ENCODE measurements at places on chromosomes 4 and X.

GRCh38 chrX:153640045-153640686 is 6.8 kb upstream of the DUSP9 start:
- no peak for DNase-seq

- DNase-seq: no peak
These were observed 22.7 kb downstream of the RGS12 start for GRCh38 chr4:3315566-3315965.

GRCh38 chrX:19954335-19955096 is 36.3 kb downstream of the BCLAF3 start:
- no peak for DNase-seq

DNA sequence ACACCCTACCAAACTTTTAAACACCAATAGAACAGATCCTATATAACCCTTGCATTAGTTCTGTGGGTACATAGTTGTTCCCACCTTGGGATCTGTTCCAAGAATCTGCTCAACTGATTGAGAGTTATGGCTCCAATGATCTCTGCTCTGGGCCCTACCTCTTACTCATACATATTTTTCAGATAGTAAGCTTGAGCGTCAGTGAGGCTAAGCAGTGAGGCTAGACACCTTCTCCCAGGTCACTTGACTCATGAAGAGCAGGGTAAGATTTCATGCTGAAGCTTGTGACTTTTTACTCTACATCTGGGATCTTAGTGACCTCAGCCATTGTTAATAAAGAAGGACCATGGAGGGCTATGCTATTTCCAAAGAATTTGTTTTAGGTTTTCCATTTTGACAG is 23.1 kb upstream of the TNIP3 start:
- no peak for DNase-seq

GRCh38 chr4:112942077-112942476 is 107.4 kb upstream of the ANK2 start:
- no peak for DNase-seq

- DNase-seq: no peak
These were observed 23.9 kb downstream of the WDR1 start for GRCh38 chr4:10092481-10093270.

GRCh38 chrX:47690175-47690574 is 31.2 kb upstream of the UXT start:
- DNase-seq: no peak

DNA sequence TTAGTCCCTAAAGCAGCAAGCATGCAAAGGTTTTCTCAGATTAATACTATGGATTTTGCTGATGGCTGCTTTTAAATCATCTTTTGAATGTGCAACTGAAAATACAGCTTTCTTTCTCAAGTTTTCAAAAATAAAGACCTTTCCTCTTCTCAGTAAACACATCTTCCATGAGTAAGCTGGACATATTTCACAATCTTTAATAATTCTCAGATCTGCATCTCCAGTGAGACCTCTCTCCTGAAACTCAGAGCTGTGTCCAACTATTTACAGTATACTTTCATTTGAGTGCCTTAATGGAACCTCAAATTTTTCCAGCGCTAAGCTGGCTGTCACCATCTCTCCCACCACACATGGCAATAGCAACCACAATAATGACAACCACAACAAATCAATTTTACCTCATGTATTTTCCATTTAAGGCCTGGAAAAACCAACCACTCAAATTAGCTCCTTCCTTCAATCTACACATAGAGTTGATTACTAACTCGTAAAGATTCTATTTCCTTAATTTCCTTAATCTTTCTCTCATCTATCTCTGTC is 192.4 kb upstream of the RPL34 start:
- no peak for DNase-seq

DNA sequence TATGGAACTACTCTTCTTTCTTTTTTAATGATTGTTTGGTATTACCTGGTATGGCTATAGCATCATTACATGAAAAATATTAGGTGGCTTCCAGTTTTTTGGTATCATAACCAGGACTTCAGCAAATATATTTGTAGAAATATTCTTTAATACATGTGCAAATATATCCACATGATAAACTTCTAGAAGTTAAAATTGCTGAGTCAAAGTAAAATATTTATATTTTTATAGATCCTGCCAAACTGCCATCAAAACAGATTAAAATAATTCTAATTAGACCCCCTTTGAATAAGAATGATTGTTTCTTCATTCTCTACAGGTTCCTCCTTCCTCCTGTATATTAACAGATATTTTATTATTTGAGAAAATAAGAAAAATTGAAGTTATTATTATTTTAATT is 708.5 kb upstream of the INTU start:
- no peak for DNase-seq

DNA sequence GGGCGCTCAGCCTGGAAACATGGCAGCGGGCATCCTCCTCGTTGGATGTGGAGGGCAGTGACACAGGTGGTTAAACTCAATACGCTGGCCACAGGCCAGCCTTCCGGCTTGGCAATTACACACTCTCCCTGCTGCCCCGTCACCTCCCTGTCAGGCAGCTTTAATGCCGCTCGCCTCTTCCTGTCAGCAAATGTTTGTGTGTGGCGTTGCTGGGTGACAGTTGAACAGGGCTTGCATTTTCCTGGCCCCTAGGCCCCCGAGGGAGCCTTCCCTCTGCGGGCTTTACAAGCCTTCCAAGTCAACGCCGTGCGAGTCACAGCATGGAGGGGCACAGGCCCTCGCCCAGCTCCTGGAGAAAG is 620.0 kb downstream of the BCOR start:
- DNase-seq: peak; percentile 38

GRCh38 chr4:714087-714486 is 8.5 kb downstream of the PCGF3 start:
- DNase-seq: no peak

GRCh38 chrX:15465896-15466651 is 27.1 kb downstream of the PIR start:
- no peak for DNase-seq

DNA sequence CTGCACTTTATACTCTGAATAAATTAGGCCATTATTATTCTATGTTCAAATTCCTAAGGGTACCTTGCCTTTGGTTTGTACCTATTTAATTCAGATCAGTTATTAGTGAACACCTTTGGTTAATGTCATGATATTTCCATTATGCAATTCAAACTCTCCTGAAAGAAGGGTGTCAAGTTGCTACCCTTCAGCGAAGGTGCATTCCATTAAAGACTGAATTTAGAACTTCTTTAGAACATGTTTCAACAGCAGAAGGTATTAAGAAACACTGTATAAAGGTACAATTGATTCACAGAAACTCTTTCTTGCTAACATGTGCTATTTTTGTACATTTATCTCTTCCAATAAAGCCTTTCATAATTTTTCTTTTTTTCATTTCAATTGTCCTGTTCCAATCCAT is 1545.4 kb upstream of the PCDH10 start:
- no peak for DNase-seq

DNA sequence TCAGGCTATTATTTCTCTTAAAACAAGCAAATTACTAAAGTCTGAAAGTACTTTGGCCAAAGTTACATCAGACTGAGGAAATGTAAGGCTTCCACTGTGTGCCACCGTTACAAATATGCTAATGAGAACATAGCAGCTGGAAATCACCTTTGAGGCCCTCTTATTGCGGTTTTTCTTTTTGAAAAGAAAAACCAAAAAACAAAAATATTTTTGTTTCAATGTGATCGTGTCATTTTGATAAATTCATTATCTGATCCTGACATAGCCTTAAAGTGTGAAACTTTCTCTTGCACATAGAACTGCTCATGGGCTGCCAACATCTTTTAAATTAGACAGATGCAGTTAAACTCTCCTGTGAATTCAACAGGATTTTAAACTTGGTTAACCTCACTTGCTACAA is 2.8 kb upstream of the TIFA start:
- peak; percentile 21 for DNase-seq

DNA sequence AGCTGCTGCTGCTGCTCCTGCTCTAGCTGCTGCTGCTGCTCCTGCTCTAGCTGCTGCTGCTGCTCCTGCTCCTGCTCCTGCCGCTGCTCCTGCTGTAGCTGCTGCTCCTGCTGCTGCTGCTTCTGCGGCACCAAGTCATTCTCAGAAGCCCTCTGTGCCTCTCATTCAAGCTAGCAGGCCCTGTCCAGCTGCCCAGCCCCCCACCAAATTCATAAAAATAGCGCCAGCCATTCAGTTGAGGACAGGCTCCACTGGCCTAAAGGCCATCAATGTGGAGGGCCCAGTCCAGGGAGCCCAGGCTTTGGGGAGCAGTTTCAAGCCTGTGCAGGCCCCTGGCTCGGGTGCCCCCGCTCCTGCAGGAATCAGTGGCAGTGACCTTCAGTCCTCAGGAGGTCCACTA is 3.9 kb downstream of the SUPT20HL1 start:
- no peak for DNase-seq

- DNase-seq: no peak
These were observed 280.8 kb upstream of the ZCCHC13 start for GRCh38 chrX:74023203-74023602.

DNA sequence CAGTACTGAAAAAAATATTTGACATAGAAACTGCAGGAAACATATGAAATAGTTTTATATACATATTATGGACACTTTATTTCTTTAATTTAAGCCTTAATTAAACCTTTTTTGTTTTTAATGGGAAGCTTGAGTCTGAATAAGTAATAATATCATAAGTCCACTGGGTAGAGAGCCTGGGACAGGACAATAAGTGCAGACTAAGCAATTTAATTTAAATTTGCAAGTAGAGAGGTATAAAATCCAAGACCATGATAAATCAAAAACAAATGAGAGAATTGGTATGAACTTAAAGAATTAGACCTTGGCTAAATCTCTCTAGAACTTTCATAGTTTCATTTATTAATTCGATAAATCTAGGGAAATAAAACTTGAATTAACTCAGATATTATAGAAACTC is 571.2 kb downstream of the ARAP2 start:
- no peak for DNase-seq

DNA sequence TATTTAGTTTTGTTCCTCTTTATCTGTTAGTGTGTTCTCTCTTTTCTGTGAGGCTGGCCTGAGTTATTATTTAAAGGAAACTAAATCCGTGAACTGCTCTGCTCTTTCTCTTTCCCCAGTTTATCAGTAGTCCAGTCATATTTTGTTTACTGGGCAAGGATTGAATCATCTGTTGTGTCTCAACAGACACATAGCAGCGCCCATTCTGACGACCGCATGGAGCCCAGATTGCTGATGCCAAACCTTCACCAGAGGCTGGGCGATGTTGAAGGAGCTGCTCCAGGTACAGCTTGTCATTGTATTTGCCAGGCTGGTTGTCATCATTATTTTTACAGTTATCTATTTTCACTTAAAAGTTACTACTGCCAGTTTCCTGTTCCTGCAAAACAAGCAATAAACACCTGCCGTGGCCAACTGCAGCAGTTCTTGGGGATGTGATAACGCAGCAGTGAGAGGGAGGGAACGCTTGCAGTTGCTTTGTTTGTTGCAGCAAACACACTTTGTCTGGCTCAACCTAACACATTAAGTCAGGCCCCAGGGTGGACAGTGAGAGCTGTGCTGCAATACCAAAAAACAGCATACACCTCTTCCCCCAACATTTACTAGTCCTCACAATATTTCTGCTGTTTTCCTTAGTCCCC is 10.1 kb downstream of the REELD1 start:
- no peak for DNase-seq

- DNase-seq: no peak
These were observed 138.9 kb upstream of the INPP4B start for GRCh38 chr4:142984871-142985585.

DNA sequence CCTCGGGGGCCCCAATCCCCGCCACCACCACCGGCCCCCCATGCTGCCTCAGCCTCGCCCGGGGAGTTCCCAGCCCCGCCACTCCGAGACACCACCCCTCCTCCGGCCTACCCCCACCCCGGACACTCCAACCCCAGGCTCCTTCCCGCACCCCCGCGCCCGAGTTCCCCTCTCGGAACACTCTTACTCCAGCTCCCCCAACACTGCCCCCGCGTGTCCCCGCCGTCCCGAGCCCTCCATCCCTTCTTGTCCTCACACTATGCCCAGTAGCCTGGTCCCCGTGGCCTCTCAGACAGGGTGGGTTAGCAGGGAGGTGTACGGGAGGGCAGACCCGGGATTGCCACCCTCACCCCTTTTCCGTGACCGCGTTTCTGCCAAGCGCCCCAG is 276.1 kb downstream of the BCOR start:
- no peak for DNase-seq

DNA sequence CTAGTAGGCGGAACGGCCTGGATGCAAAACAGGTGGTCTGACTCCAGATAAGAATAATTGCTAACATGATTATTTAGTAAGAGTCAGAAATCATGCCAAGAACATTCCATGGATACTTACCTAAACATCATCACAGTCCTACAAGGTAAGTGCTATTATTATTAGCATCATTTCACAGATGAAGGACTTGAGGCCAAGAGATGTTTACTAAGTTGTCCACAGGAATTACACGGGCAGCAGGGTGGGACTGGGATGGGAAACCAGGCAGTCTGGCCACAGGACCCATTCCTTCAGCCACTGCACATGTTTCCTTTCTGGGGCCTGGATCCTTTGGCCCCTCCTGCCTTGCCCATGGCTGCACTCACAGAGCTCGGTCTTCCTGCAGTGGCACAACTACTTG is 48.3 kb downstream of the ANAPC4 start:
- DNase-seq: no peak

GRCh38 chrX:16215660-16216059 is 48.4 kb downstream of the MAGEB17 start:
- DNase-seq: no peak

GRCh38 chrX:150834695-150835094 is 63.8 kb downstream of the CD99L2 start:
- DNase-seq: no peak

GRCh38 chrX:41148553-41148952 is 63.3 kb downstream of the USP9X start:
- DNase-seq: no peak

DNA sequence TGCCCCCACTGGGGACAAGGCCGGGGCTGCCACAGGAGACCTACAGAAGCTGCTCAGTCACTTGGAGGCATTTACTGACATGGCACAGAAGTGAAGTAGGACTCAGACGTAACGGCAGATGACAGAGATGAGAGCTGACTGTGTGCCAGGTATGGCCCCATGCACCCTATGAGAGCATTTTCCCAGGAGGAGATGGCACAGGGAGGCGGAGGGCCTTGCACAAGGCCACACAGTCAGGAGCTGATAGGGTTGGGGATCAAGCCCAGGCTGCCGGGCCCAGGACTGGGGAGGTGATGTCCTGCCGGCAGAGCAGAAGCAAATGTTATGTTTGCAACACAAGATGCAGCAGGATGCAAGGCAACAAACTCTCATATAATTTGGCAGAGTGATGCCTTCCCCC is 34.1 kb downstream of the NAT8L start:
- DNase-seq: no peak

DNA sequence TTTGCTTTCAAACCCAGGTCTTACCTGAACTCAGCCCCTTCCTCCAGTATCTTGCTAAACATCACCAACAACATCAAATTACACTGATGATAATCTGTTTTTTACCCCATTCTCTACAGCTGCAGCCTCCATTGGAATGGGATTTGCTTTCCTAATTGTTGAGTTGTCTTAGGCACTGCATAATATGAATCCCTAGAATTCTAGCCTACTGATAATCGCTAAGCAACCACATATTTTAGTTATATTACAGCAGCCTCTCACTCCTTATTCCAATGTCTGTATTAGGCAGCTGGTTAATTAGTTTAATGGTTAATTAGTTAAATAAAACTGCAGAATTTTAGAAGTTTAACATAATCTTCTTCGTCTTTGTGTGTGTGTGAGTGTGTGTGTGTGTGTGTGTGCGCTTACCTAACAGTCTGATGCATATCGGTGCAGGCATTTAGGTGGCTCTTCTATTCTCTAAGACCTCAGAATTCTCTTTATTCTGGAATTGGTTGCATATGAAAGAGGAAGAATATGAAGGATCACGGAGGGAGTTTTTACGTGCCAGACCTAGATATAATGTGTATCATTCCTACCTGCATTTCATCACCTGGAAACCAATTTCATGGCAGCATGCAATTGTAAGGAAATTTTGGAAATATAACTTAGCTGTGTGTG is 5.3 kb upstream of the COMMD8 start:
- no peak for DNase-seq

All from CD4-positive, alpha-beta T cell treated with Interleukin-6 for 4 hours (primary cell).